ENCODE measurements at places on chromosomes 2 and 18.

DNA sequence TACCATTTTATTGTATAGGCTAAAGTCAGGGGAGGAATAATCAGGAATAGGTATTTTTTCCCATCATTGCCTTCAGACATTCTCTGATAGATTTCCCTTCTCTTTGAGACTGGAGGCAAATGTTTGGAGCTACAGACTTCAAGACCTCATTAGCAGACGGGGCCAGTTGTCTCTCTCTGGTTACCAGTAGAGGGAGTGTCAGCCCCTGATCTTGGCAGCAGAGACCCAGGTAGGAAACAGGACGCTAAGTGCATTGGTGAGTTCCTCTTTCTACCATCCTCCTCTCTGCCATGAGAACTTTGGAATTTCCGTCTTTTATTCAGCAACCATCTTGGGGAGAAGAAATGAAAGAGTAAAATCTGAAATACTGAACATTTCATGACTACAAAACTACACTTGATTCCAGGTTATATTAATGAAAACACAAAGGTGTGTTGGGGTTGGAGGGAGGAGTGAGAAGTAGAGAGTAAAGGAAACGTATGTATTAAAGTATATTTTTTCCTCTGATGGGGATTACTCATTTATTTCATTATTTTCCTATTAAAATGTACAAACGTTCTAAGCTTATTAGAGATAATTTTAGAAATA is 186.2 kb upstream of the GCFC2 start:
- DNase-seq: peak; percentile 35

DNA sequence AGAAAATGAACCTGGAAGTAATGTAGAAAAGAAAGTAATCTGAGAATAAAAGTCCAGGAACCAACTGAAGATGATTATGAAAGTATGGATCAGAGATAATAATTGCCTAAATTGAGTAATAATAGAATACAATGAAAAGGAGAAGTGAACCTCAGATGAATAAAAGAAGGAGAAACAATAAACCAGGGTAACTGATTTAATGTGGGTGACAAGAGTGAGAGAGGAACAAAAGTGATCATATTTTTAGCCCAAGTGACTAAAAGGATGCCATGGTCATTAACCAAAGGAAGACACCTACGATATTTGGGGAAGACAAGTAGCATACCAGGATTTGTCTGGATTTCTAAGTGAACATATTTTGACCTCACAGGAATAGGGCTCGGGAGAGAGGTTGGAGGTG is 600.6 kb downstream of the RNF144A start:
- DNase-seq: no peak

GRCh38 chr2:146820672-146821071 is 1024.2 kb upstream of the ACVR2A start:
- DNase-seq: no peak

DNA sequence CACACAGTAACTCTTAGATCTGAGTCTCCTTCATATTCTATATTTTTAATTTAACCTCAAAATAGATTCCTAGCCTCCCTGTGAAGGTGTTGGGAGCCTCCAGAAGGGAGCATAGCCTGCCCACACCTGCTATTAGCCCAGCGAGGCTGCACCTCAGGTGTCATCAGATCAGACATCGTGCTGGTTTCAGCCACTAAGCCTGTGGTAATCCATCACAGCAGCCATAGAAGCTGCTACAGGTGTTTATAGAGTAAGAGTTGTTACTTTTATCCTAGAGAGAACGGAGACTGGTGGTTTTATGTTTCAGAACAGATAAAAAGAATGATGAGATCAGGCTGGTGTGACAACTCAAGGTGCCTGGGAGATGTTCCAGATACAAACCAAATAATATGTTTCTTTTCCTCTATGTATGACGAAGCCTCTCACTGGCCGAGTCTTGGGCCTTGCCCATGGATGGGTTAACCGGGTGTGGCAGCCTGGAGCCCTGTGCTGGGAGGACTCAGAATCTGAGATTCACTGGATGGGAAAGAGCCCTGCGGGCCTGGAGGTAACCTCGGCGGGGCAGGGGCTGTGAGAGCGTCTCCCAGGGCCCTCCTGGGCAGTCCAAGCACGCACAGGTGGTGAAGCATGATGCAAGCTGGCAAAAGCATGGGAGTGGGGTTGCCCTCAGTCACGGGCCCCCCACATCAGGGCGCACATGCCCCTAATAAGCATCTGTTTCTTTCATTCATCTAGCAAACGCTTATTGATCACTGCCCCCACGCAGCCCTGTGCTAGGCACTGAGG is 73.7 kb downstream of the MRPS9 start:
- no peak for DNase-seq

DNA sequence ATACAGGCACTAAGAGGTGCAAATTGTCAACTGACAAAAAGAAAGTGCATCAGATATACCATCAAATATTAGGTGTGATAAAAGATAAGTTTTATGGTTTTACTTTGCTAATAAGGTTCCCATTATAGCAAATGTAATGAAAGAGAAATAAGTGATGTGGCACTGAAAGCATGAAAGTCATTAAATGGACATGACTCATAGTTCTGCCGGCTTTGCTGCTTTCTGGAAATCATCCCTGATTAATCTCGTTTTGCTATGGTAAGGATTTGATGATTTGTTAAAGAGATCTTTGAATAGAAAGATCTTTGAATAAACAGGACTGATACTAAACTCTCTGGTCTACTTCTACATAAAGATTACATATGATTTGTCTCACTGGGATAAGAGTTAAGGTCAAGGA is 72.7 kb downstream of the CLIP4 start:
- DNase-seq: no peak

DNA sequence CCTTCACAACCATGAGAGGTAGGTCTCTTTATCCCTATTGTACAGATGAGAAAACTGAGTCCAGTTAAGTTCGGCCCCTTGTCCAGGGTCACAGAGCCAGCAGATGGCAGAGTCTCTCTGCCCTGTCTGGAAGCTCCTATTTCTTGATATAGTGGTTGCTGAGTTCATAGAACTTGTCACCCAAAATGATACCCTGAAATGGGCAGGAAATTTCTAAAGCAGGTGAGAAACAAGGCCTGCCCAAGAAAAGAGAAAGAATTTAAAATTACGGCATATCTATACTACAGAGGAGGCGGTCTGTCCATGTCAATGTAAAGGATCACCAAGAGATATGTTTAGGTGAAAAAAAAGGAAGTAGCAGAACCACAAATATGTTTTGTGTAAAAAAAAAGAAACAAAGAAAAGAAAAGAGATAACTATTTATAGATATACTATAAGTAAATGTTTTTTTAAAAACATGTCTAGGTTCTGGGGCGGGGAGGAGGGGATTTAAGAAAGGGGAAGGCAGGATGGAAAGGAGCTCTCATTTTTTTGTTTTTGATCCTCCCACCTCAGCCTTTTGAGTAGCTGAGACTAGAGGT is 39.8 kb downstream of the MYO7B start:
- DNase-seq: no peak

- no peak for DNase-seq
These were observed 67.4 kb upstream of the TXNDC2 start for GRCh38 chr18:9818423-9818734.

DNA sequence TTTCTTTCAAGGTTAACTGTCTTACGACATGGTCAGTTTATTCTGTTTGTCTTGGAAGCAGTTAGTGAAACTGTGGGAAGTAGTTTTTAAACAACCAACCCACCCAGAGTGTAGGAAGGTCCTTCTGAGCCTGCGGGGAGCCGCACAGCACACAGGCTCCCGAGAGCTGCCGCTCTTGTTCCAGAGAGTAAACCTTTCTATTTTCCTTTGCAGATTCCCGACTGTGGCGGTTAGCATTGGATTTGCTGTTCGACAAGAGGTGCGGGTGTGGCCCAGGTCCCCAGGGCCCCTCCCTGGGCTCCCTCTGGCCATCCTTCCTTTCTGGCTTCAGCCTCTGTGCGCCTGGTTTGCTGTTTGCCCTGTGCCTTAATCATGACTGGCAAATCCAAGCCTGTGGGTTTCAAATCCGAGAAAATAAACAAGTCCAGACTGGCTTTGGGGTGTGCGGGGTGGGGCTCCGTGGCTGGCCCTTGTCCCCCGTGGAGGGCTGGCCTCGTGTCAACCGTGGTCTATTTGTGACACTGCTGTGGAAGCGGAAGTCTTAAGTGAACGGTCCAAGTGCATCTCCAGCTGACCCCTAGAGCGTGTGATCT is 30.7 kb downstream of the IMPA2 start:
- peak; percentile 43 for DNase-seq

DNA sequence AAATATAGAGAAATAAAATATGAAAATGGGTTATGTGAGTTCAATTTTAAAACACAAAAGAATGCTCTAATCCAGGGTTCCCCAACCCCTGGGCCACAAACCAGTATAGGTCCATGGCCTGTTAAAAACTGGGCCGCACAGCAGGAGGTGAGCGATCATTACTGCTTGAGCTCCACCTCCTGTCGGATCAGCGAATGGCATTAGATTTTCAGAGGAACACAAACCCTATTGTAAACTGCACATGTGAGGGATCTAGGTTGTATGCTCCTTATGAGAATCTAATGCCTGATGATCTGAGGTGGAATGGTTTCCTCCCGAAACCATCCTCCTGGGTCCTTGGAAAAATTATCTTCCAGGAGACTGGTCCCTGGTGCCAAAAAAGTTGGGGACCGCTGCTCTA is 34.7 kb downstream of the TTR start:
- DNase-seq: no peak

GRCh38 chr2:179661986-179662385 is 199.4 kb downstream of the ZNF385B start:
- DNase-seq: no peak

DNA sequence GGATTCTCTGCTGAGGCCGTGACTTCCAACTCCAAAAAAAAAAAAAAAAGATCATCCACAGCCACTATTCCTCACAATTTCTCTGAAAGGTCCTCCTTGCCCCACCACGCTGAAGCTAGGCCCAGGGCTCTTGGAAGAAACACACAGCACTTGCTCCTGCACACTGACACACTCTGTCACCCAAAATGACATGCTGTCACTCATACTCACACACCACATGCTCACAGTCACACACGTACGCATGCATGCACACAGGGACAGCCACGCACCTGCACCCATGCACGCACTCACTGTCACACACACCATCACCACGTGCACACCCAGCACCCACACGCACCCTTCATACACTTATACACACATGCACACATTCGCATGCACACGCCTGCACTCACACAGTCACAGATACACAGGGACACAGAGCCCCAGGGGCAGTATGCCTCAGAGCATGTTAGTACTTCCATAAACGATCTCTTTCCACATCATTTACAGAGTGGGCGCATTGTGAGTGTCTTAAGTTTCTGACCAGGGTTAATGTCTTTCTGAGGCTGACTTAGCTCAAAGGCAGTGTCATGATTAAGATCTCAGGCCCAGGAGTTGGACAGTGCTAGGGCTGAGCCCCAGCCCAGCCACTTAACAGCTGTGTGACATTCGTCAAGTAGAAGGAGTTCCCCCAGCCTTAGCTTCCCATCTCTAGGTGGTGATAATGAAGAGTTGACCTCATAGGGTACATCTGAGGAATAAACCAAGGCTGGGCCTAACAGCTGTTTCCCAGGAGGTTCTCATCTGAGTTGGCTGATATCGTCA is 93.4 kb downstream of the GLI2 start:
- DNase-seq: no peak

GRCh38 chr18:46378126-46378863 is 274.1 kb downstream of the HAUS1 start:
- no peak for DNase-seq

GRCh38 chr2:222033541-222033940 is 265.3 kb downstream of the PAX3 start:
- DNase-seq: no peak

DNA sequence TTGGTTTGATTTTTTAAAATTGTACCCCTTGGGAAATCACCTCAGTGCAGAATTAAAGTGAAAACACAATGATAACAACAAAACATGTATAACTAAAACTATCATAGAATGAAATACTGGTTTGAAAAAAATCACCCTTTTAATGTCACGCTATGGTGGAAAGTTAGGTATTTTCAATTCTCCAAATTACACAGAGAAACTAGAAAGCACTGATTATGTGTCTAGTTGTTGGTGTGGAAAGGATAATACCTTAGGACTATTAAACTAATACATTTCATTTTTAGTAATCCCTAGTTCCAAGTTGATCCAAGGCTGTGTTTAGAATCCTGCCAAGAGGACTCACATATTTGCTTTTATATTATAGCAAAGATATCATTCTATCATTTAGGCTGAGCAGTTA is 71.2 kb downstream of the NUP35 start:
- DNase-seq: no peak

GRCh38 chr2:44242904-44243303 is 32.4 kb upstream of the SLC3A1 start:
- DNase-seq: no peak

- DNase-seq: no peak
These were observed 108.8 kb upstream of the PIEZO2 start for GRCh38 chr18:11258039-11258610.

- no peak for DNase-seq
These were observed 85.3 kb upstream of the RANBP2 start for GRCh38 chr2:108634011-108634410.

- DNase-seq: no peak
These were observed 28.4 kb downstream of the TACR1 start for GRCh38 chr2:75170889-75171288.

GRCh38 chr2:53576166-53576565 is 191.4 kb upstream of the CHAC2 start:
- peak; percentile 21 for DNase-seq

GRCh38 chr2:194491409-194492115 is 1165.5 kb upstream of the SLC39A10 start:
- no peak for DNase-seq

GRCh38 chr2:202355993-202356505 is 20.1 kb upstream of the BMPR2 start:
- DNase-seq: no peak

DNA sequence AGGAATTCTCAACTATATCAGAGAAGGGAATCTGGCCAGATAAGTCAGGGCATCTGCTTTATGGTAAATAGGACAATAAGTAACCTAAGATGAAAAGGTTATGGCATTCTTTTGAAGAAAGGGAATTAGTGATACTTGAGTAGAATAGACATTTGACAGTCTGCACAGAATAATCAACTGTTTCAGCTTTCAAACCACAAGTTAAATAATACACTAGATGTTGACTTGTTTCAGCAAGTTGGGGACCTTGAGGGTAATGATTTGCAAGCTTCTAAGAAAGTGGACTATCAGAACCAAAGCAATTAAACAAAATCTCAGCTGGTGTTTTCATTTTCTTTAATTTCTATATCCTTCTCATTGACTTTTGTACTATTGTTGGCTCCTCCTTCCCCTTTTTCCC is 54.5 kb downstream of the SLC39A10 start:
- DNase-seq: no peak

GRCh38 chr2:189152483-189152882 is 27.1 kb downstream of the COL5A2 start:
- no peak for DNase-seq

GRCh38 chr2:66587216-66587615 is 152.3 kb downstream of the MEIS1 start:
- DNase-seq: no peak

Measured in left kidney (tissue), 8 donors.